ENCODE measurements at places on chromosomes 2 and 18.

DNA sequence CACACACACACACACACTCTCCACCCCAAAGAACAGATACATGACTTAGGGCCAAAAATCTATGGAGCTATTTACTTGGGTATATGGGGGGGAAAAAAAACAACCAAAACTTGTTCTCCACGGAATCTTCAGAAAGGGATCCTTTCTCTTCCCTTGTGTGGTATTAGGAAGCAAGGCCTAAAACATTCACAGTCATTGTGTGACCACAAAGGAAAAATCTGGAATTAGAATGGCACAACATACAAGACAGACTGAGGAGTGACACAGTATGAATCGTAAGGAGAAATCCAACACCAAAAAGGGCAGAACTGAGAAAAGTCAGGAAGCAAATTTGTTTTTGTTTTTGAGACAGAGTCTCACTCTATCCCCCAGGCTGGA is 70.3 kb downstream of the ASXL2 start:
- DNase-seq = no peak

GRCh38 chr2:10305715-10306114 is 3.0 kb downstream of the HPCAL1 start:
- DNase-seq = peak; percentile 60

GRCh38 chr2:75476761-75477160 is 84.0 kb downstream of the EVA1A start:
- no peak for DNase-seq

- DNase-seq = no peak
Measured at GRCh38 chr18:13797157-13797611, 26.8 kb upstream of the MC5R start.

GRCh38 chr18:49749563-49749962 is 63.8 kb downstream of the ACAA2 start:
- DNase-seq = no peak

DNA sequence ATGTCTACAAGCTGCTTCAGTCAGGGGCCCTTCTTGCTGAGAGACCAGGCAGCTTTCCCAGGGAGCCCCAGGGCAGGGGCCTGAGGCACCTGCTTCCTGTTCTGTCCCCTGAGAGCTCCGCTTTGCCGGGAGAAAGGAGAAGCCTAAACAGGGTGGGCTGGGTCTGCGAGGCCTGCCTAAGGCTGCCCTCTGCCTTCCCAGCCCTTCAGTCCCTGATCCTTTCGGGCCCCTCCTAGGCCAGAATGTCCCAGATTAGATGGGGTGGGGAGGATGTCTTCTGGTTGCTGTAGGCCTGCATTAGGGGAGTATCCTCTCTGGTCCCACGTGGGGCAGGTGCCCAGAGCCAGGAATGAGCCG is 72.4 kb downstream of the TGOLN2 start:
- peak; percentile 57 for DNase-seq

DNA sequence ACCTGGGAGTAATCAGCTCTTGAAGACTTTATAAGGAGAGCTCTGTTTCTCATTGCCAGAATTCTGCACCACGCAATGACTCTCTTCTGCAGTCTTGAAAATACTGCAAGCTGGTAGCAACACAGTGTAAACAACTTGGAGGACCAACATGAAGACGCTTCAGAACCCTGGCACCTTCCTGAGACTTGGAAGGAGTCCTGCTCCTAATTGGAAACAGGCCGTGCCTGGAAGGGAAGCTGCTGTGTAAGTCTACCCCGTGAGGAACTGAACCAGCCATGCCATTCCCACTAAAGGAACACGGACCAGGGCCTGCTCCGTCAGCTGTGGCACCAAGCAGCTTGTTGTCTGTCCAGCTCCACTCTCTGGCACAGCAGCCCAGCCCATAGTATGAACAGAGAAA is 171.1 kb downstream of the PAX3 start:
- DNase-seq = no peak

DNA sequence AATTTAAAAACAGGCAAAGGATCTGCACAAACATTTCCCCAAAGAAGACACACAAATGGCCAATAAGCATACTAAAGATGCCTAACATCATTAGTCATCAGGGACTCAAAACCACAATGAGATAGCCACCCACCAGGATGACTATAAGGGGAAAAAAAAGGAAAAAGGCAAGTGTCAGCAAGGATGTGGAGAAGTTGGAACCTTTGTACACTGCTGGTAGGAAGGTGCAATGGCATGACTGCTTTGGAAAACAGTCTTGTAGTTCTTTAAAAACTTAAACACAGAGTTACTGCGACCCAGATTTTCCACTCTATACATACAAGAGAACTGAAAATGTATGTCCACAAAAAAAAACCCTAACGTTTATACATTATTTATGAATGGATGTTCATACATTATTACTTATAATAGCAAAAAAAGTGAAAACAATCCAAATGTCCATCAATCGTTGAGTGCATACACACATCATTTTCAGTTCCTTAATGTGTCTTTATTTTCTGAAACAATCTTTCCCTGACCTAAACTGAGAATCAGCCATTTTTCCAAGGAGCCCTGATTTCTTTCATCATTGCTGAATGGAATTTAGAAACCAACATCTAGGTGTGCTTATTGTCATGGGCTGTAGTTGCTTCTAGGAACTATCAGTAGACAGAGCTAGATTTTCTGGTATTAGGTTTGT is 64.7 kb upstream of the TLK1 start:
- no peak for DNase-seq

DNA sequence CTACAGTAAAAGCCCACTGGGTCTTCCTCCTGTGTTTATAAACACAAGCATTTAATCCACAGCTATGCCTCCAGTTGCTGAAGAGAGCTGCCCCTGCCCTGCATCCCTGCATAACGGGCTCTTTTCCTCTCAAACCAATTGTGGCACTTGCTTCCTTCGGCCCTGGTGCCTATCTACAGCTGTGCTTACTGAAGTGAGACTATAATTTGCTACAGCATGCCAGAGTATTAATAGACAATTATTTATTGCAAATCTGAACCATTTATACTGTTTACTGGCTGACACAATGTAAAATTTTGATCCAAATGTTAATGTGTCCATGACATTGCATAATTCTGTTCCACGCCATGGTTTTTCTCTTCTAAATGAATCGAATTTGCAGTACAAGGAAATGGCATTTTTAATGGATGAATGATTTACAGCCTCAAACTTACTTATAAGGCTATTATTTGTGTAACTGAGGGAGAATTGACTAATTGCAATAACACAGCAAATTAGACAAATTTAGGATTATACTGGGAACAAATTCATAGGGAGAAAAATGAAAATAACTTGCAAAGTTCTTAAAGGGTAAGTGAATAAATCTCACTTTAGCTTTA is 457.0 kb upstream of the HNRNPA3 start:
- no peak for DNase-seq

- peak; percentile 62 for DNase-seq
Measured at GRCh38 chr2:191486584-191487320, 191.2 kb upstream of the NABP1 start.

GRCh38 chr2:72694715-72695496 is 130.9 kb downstream of the EXOC6B start:
- DNase-seq = no peak

- DNase-seq = no peak
Measured at GRCh38 chr2:200770847-200771246, 40.9 kb upstream of the BZW1 start.

GRCh38 chr18:46622451-46622850 is 34.6 kb downstream of the LOXHD1 start:
- DNase-seq = no peak

- peak; percentile 68 for DNase-seq
Measured at GRCh38 chr2:223585666-223586065, 16.5 kb downstream of the SCG2 start.

DNA sequence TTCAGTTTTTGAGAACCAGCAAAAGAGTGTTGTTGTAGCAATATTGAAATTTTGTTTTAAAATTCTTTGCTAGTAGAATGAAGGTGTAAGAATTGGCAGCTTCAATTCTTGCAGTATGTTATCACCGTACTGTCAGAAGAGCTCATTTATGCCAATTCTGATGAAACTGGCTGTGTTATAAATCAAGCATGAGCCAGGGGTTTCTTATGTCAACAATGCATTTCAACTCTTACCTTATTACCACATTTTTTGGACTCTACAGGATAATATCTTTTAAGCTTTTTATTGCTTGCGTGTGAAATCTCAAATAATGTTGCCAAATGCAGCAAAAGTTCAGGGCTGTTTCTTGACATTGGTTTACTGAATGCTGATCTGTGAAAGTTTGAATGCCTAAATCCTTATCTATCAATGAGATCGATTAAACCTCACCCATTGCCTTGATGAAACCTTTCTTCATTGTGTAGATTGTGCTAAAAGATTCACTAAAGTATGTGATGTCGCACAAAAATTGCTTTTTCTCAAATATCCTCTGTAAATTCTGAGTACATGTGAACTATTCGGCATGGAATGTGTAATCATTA is 1389.3 kb upstream of the ZEB2 start:
- DNase-seq = no peak

DNA sequence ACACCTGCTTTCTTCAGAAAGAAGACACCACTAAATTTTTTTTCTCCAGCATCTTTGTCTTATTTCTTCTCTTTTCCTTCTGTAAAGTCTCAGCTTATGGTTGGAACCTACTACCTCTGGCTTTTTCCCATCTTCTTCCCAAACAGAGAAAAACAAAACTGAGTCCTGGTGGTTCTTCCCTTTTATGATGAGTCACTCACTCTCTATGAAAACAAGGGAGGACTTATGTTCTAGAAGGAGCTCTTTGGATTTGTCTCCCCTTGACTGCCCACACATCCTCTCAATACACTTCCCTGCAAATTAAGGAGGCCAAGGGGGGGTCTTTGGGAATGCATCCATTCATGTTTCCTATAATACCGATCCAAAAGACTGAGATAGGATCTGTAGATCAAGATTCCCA is 22.1 kb upstream of the MEIS1 start:
- no peak for DNase-seq

DNA sequence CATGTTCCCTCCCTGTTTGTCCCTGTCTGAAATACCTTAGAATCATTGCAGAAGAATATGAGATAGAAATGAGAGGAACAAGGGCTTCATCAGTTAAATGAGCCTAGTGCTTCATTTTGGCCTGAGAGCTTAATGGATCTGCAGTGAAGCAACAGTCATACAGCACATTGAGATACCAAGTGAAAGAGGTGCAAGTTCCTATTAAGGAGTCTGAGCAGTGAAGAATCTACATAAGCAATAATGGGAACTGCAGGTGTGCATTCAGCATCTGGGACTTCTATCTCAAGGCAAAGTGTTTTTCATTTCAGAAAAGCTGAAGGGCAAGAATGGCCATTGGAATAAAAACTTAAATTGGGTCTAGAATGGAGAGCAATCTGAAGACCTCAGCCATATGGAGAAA is 323.2 kb upstream of the SLC39A10 start:
- DNase-seq = no peak

DNA sequence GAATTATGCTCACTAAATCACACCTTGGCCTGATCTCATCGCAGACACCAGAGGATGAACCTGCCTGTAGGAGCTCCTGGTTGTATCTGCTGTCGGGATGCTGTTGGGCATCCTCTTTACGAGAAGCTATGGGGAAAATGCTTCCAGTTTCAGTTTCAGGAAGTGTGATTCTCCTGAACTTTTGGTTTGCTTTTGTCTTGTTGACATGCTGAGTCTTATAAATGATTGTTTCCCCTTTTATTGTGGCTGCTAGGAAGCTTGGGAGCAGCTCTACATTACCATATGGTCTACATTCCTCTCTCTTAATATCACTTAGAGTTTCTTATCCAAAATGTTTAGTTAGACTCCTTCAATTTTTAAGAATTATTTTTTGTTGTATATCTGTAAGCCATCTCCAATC is 227.5 kb downstream of the MTX2 start:
- DNase-seq = no peak

DNA sequence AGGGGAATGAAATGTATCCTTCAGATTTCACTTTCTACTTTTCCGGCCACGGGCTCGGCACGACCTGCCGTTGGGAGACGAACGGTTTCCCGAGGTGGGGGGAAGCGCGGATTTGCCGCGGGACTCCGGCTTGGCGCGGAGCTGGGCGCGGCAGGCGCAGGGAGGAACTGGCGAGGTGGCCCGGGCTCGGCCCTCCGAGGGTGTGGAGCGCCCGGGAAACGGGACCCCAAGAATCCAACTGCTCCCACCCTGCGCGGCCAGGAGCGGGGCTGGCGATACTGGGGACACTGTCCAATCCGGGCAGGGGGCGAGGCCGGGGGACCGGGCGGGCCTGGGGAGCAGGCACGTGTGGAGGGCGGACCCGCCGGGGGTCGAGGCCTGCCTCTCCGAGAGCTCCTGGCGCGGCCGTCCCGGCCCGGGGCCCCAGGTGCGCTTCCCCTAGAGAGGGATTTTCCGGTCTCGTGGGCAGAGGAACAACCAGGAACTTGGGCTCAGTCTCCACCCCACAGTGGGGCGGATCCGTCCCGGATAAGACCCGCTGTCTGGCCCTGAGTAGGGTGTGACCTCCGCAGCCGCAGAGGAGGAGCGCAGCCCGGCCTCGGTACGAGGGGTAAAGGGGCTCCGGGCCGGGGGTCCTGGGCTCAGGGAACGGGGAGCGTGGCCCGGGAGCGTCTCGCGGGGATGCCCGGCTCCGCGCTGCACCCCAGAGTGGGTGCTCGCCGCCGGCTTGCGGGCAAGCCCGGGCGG is at the start of gene ANXA4:
ANXA4 (plus strand) TSS at position 560 of the 747 bp plus-strand sequence. CDS start 39,432 bp downstream, outside the sequence.
- DNase-seq = peak; percentile 29

DNA sequence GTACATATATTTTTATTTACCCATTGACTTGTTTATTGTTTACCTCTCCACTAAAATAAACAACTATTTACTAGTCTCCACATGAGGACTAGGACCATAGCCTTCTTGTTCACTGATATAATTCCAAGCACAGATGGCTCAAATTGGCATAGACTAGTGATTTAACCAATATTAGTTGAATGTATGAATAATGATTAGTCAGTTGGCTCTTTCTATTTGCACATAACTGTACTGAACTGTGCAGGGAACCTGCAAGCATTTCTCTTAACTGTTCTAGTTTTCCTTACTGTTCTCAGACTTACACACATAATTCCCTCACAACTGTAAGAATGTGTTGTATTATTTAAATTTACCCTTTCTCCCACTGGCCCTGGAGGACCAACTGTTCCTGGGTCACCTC is 91.9 kb downstream of the COL3A1 start:
- DNase-seq = no peak

DNA sequence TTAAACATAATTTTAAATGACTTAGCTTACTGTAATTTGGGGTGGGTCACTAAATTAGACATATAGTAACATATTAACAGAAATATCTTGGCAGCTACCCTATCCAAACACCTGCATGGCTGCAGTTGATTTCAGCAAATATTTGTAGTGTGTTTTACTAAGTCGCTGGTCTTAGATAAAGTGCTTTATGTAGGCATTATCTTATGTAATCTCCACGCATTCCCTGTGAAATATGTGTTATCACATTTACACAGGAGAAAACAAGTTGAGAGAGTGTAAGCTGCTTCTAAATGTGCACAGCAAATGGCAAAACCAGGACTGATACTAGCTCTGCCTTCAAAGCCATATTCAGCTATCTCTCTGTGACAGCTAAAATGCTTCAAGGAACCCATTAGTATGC is 72.0 kb downstream of the NYAP2 start:
- DNase-seq = no peak

- DNase-seq = no peak
Measured at GRCh38 chr2:230773039-230773773, 60.6 kb downstream of the CAB39 start.

GRCh38 chr18:49514577-49514976 is 27.5 kb upstream of the C18orf32 start:
- DNase-seq = no peak

Measured in BE2C (cell line).